ENCODE measurements at places on chromosomes 6 and 20.

DNA sequence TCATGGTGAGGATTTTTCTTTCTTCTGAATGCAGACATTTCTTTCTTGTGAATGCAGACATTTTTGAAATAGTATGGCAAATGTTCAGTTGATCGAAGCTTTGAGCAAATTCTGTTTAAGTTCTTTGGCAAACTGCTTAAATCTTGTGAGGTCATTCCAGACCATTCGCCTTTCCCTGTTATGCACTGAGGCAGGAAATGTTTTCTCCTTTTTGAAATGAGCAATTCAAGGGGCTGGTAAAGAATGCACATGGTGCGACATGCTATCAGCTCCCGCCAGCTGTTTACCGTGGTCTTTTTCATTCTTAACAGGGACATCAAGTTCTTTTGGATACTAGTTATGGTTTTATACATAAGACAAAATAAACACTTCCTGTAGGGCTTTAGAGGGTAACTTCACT is 112.0 kb upstream of the CCN2 start:
- DNase-seq: no peak

DNA sequence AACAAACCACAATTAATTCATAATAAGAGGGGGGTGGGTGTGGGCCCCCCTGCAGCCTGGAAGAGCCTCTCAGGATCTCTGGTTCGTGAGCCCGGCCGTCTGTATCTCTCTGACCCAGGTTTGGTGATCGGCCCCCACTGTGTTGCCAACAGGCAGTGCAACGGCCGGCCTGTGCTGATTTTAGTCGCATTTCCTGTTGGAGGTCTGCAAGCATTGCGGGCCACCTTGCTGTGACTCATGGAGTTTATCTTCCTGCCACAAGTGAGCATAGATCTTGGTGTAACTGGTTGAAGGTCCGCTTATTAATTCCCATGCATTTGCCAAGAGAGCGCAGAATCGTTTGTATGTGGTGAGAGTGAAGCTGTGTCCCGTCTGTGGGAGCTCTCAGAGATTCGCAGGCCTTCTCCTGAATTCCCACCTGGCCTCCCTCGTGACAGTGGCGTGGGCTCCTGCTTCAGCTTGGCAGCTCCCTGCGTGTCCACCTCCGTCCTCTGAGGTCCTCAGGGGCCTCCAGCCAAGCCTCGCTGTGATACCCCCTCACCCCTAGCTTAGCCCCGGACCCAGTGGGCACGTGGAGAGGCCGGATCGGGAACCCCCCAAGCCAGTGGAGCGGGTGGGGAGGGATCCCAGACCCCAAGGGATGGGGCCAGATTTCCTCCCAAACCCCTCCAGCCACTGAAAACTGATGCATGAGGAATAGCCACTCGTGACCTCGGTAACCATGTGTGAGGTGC is 269.8 kb downstream of the CDH4 start:
- DNase-seq: no peak

- no peak for DNase-seq
Observed at GRCh38 chr6:3841066-3841454, 8.1 kb upstream of the FAM50B start.

DNA sequence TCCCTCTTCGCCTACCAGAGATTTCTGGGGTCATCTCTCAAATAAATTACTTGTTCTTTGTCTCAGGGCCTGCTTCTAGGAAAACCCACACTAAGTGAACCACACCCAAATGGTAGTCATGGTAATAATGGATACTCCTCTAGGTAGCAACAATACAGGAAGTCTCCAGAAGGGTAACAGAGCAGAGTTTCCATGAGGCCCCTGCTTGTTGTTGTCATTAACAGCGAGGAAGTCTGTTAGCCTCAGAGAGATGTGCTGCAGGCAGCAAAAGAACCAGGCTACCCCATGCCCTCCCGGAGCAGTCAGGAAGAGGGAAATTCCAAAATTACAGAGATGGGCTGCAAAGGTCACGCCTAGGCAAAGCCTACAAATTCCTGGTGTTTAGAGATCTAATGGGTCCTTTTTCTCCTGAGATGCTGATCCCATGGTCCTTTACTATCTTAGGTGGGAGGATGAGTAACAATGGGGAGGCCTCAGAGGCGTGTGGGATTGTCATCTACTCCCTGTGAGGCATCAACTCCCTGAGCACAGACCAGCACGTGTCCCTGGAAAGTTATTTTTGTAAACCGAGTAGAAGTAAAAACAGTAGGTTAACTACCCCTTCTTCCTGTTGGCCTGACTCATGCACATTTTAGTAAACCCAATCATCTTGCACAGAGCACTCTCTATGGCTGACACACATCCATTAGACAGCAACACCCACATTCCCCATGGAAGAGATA is 10.1 kb downstream of the ISM1 start:
- no peak for DNase-seq

- no peak for DNase-seq
Observed at GRCh38 chr6:44342052-44342451, 398 bp upstream of the SPATS1 start.

GRCh38 chr6:132234356-132234755 is 166.9 kb downstream of the MOXD1 start:
- DNase-seq: no peak

GRCh38 chr6:100237821-100238220 is 226.9 kb downstream of the SIM1 start:
- no peak for DNase-seq

DNA sequence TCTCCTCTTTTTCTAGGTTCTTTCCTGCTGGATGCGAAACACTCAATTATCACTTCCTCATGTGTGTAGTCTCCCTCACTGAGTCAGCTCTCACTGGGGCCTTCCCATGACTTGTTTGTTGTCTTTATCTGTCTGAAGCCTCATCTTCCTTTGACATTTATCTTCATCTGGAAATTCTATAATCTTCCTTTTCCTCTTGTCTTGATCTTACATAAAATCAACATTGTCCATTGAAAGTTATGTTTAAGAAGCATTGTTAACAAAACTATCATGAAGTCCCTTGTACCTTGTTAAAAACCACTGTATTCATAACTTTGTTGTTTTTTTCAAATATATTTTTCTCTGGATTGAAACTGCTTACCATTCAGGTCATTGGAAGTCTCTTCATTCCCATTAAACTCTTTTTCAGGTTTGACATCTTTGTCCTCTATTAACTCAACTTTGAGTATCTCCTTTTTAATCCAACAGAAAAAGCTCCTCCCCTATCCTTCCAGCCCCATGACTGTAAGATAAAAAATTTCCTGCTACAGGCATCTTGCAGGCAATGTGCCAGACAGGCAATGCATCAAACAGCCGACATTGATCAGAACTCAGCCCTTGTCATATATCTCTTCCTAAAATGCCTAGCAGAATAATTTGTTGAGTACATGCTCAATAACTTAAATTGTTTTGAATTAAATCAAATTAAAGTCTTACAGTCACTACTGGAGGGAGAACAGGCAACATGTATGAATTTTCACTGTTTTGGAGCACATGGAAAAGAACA is 34.8 kb downstream of the MYLIP start:
- no peak for DNase-seq

DNA sequence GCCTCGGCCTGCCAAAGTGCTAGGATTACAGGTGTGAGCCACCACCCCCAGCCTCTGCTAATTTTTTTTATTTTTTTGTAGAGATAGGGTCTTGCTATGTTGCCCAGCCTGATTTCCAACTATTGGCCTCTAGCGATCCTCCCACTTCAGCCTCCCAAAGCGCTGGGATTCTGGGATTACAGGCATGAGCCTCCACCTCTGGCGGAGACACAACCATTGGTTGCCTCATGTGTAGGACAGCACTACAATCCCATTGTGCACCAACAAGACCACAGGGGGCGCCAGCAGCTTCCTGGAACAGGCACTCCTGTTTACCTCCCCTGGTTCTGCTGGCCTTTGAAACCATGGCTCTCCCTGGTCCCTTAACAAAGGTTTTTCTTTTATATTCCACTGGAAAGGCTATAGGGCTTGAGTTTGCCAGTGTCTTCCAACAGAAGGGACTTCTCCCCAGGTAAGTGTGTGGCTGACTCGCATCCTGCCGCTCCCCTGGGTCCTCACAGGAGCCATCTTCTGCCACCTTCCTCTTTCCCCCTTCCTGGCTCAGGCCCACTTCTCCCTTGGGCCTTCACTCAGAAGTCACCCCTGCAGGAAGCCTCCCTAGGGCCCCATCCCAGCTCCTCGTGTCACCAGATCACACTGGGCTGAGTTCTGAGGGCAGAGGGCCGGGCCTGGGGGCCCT is 39.2 kb upstream of the TLDC2 start:
- peak; percentile 88 for DNase-seq

- DNase-seq: no peak
Observed at GRCh38 chr20:15854911-15855310, 718.3 kb downstream of the KIF16B start.

DNA sequence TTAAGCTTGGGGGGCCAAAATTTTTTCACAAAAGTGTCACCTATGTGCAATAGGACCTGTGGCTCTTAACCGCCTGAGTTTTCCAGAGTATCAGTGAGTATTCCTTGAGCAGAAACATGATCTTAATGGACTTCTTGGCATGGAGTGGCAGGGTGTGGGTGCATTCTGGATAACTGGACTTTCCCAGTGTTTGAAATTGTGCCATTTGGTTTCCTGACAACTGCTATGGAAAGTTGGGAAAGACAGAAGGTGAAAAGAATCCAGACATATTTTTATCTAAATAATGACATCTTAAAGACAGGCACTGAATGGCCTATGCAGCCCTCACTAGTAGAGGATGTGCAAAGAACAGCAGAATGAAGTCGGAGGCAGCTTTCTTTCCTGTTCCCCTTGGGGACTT is 34.3 kb upstream of the ADTRP start:
- DNase-seq: no peak

DNA sequence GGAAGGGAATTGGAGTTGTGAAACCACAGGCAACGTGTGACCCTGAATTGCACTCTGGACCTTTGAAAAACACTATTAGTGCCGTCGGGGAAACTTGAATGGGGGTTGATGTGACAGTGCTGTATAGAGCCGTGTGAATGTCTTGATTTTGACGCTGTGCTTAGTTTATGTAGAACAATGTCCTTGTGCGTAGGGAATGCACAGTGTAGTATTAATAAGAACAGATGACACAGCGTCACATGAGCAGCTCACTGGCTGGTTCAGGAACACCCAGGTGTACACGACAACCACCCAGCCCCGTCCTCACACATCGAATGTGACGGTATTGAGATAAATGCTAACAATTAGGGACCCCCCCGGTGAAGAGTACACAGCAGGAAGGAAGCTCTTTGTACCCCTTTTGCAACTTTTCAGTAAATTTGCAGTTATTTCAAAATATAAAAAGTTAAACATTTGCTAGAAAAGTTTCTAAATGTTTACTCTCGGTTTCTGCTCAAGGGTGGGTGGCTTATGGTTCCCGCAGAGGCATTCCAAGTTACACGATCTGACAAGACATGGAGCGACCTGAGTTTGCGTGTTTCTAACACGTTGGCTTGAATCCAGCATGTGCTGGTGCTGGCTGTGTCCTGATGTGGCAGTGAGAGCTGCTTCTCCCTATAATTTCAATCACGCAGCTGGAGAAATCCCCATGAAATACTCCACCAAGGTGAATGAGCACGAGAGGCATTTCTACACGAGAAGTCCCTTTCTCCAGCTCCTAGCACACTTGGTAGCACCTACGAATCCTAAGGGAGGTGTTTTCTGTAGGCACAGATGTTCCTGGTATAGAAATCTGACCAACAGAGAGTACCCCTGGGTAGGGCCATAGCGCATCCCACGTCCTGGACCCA is 208.0 kb upstream of the EXOC2 start:
- DNase-seq: no peak

- no peak for DNase-seq
Observed at GRCh38 chr6:32203426-32204267, 11.2 kb upstream of the GPSM3 start.

DNA sequence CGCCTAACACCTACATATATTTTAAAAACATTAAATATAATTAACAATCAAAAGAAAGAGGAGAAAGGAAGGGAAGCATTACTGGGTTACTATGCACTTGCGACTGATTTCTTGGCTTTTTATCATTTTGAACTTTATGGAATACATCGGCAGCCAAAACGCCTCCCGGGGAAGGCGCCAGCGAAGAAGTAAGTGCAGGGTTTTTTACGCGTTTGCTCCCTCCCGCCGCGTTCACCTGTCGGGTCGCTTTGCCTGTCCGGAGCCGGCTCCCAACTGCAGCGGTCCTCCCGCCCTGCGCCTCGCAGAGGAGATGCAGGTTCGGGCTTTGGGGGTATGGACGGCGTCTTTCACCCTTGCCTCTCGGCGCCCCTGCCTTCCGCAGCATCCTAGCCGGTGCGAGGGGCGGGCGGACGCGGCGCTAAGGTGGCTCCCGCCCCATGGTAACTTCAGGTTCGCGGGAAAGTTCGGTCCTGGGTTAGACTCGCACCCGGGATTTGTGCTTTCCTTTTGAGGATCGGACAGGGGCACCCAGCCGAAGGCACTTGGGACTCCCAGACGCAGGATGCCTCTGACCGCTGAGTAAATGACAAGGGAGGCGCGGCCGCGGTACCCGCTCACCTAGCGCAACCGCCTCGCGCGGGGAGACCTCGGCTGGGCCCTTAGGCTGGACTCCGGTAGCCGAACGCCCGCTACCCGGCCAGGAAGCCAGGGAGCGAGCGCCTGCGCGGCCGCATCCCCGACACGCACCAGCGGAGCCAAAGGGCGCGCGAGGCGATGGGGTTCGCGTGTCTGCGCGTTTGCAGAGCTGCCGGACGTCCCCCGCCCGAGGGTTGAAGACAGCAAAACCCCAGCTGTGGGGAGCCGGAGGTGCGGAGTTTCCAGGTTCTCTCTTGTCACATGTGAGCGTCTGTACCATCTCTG is 891 bp downstream of the RSPO3 start:
- DNase-seq: peak; percentile 38

DNA sequence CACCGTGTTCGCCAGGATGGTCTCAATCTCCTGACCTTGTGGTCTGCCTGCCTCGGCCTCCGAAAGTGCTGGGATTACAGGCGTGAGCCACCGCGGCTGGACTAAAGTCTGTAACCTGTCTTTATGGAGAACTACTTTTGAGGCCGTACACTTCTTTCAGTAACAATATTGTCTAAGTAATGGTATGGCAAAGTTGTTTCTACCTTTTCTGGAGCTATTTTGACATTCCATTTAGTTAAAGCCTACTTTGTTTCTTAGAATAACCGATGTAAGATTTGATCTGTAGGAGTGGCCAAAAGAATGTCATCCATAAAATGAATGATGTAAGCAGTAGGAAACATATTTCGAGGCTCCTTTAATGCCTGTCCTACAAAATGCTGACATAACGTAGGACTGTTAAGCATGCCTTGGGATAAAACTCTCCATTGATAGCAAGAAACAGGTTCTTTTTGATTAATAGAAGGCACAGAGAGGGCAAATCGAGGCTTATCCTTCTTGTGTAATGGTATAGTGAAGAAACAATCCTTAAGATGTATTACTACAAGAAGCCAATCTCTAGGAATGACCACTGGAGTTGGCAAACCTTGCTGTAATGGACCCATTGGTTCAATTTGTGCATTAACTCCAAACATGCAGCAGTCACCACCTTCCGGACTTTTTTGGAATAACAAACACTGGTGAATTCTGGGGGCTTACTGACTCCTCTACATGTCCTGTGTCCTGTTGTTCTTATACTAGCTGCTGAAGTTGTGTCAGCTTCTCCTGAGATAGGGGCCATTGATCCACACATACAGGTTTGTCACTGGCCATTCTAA is 35.9 kb downstream of the HLA-DRA start:
- DNase-seq: no peak

All from ELF-1 (cell line).